ENCODE measurements at places on chromosomes 13 and 19.
A peak's percentile ranks its signal among the peaks of the same experiment; 100 is the strongest.

GRCh38 chr19:11064831-11065303 lies 24.4 kb upstream of the LDLR start:
- DNase-seq: no peak

DNA sequence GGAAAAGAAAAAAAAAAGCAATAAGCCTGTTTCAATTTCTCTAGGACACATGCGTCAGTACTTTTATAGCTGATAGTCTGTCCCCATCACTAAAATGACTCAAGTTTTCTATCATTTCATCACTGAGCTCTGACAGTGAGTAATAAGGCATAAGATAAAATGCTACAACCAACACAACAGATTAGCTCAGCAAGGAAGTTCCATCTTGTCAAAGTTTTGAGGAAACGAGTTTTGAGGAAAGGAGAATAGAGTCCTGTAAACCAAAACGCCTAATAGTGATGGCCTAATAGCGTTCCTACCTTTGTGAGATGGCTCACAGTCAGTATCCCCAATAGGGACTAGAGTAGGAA lies 145.1 kb downstream of the LACC1 start:
- no peak for DNase-seq

GRCh38 chr13:99218969-99219368 lies 18.3 kb downstream of the UBAC2 start:
- DNase-seq: no peak

DNA sequence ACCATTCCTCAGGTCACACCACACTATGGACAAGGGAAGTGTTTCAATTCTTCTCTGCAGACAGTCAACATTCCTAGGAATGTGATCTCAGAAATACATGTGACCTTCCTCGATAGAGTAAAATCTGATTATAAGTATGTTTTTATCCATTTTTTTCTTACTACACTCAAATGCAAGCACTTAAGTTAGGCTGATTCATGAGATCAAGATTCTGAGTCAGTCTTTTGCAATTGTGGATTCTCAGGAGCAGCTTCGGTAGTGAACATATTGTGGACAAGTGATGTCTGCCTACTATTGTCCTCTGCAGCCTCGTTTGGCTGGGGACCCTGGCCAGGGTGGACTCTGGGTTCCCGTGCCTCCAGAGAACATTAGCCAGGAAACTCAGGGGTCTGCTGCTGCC lies 3.2 kb downstream of the SERPINE3 start:
- no peak for DNase-seq

GRCh38 chr19:42546831-42547500 lies 18.7 kb upstream of the CEACAM1 start:
- DNase-seq: no peak

DNA sequence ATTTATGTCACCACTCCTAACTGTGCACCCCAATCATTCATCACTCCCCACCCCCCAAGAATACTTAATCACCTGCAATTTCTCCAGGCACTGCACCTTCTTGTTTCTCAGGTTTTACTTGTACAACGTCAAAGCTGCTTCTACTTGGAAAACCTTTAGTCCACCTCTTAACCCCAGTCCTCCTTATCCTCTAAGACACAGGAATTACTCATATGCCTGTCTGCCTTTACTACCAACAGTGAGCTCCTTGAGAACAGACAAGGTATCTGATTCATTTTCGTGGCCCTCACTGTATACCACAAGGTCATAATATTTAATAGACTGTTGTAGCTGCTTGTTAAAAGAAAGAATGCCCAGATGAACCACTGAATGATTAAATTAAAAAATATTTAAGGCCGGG lies 21.0 kb upstream of the NDFIP2 start:
- no peak for DNase-seq

DNA sequence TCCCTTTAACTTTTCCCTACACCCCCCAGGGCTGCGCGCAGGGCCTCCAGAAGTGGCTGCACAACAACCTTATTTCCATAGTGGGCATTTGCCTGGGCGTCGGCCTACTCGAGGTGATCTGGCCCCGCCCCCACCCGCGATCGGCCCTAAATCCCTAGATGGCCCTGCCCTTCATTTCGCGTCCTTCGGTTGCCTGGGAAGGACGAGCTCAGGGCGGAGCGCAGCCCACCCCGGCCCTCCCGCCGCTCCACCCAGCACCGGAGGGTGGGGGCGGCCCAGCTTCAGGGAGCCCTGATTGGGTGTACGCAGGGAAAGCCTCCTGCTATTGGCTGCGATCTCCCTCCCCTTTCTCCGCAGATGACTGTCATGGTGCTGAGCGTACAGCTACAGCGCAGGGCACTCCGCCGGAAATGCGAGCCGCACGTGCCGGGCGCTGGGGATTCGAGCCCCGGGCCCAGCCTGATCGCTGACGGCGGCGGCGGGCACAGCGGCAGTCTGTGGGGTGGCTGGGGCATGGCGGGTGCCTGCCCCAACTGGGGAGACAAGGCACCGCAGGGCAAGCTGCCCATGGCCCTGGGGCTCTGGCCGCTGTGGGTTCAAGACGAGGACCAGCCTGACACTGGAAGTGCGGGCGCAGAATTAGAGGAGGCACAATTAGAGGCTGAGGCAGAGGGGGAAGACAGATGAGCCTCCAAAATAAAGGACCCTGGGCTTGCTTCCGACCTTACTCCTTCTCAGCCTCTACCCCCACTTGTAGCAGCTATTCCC lies 4.3 kb downstream of the CD37 start:
- peak; percentile 90 for DNase-seq

DNA sequence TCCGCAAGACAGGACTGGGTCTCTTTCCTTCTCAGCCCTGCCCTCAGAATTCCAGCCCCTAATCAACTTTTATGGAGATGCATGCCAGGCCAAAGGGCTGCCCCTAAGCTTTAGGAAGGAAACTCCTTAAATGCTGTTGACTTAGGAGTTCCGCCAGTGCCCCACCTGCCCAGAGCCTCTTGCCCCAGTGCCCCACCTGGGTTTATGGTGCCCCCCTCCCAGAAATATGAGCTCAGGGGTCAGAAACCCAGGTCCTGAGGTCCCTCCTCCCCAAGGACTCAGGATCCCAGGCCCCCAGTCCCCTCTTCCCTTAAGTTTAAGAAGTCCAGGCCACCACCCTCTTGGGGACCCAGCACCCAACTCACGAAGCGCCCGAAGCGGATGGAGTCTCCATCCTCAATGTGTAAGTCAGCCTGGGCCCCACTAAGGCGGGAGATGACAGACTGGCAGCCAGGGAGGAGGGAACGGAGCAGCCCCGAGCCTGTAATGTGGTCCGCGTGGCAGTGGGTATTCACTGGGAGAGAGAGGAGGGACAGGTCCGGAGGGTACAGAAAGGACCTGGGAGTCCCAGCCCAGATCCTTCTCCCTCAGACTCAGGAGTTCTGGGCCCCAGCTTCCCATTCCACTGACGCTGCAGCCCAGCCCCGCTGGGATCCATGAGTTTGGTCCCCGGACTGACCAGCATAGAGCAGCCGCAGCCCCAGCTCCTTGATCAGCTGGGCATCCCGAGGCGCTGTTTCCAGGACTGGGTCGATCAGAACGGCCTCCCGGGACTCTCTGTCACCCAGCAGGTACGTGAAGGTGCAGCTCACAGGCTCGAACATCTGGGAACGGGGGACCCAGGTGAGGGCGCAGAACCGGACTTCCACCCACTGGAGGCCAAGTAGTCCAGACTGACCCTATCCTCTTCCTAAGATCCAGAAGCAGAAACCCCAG lies 897 bp downstream of the ETHE1 start:
- peak; percentile 54 for DNase-seq

GRCh38 chr13:99949679-99950413 lies 21.7 kb downstream of the ZIC5 start:
- no peak for DNase-seq

DNA sequence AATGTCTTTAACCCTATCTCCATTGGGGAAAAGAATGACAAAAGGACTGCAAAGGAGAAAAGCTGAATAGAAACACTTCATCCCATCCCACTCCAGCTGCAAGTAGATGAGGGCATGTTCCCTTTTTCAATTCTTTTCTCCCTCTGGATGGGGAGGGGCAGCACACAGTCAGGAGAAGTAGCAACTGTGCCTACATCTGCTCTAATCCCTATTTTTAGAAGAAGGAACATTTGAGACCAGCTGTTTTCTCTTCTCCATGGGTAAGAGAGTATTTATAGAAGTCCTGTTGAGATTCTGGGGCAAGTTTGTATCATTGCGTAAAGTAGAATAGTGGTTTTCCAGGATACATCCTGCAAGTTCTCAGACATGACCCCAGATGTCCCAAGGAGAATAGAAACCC lies 9.3 kb upstream of the GTF3A start:
- DNase-seq: no peak

Measured in SK-N-SH (cell line).